ENCODE measurements at places on chromosomes 7 and 10.

GRCh38 chr7:101162551-101163278, 2.7 kb downstream of the VGF start:
- no peak for DNase-seq

GRCh38 chr10:91742229-91742628, 56.0 kb upstream of the TNKS2 start:
- DNase-seq, result no peak

DNA sequence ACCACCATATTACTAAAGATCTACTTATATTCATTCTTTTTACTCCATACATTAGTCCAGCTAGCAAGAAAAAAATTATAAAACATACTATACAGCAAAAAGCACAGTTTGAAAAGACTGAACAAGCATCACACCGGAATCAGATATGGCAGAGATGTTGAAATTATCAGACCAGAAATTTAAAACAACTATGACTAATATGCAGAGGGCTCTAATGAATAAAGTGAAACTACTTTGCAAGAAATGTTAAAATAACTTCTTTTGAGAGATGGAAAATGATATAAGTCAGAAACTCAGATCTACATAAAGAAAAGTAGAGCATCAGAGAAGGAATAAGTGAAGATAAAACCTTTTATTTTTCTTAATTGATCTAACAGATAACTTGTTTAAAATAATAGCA, 50.9 kb downstream of the SGCE start:
- DNase-seq, result no peak

DNA sequence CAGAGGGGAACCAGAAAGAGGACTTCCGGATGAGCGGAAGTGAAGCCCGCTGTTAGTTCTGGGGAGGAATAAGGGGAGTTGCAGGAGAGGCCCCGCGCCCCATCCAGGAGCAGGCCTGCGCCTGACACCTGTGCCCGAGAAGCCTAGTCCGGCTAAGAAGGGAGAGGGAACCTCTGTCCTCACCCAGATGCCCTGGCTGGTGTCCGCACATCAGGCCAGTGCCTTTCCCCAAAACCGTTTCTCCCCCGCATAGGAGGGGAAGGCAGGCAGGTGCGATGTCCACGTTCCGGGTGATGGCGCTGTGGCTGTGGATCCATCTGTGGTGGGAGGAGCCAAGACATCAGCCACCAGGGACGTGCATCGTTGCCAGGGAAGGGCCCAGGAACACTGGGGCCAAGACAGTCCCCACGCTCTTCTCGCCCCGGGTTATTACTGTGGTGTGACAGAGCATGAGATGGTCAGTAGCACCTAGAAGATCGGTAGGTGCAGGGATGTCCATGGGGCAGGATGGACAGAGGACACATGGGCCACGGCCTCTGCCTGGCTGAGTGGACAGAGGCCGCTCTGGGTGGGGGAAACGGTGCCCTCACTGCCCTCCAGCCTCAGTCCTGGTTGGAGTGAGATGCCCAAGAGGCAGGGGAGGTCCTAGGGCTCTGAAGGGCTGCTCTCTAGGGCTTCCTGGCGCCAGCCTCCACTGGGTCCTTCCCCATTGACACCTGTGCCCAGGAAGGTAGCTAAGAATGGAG, 262.7 kb downstream of the CELF2 start:
- DNase-seq, result no peak

- DNase-seq, result no peak
Measured at GRCh38 chr7:117592011-117592635, 112.3 kb downstream of the CFTR start.

DNA sequence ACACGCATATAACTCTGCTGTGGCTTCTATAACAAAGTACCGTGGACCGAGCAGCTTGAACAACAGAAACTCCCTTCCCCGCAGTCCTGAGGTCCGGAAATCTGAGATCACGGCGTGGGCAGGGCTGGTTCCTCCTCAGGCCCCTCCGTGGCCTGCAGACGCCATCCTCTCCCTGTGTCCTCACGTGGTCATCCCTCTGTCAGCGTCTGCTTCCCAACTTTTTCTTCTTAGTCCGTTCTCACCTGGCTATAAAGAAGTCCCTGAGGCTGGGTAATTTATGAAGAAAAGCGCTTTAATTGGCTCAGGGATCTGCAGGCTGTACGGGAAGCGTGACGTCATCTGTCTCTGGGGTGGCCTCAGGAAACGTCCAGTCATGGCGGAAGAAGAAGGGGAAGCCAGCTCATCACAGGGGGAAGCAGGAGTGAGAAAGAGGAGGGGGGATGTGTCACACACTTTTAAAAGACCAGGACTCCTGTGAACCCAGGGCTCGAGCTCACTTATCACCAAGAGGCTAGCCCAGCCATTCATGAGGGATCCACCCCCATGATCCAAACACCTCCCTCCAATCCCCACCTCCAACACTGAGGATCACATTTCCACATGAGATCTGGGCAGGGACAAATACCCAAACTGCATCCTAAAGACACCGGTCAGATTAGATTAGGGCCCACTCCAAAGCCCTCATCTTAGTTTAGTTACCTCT, 91.2 kb upstream of the INSIG1 start:
- peak; percentile 56 for DNase-seq

- DNase-seq, result no peak
Measured at GRCh38 chr7:43138710-43139109, 26.3 kb downstream of the HECW1 start.

GRCh38 chr7:131648491-131648890, 92.1 kb upstream of the PODXL start:
- DNase-seq, result no peak

- no peak for DNase-seq
Measured at GRCh38 chr10:510415-510881, 179.0 kb downstream of the DIP2C start.

Data from stimulated activated CD4-positive, alpha-beta T cell treated with anti-CD3 and anti-CD28 coated beads, Interleukin-1b, Interleukin-23, amount 100 ng/mL, for 1 hour (primary cell).